ENCODE measurements at places on chromosomes 5 and 9.

GRCh38 chr9:5832071-5832537 is 813 bp downstream of the ERMP1 start:
- DNase-seq, result no peak

- peak; percentile 7 for DNase-seq
Observed at GRCh38 chr5:1010181-1010510, 1.5 kb downstream of the NKD2 start.

- peak; percentile 17 for DNase-seq
Observed at GRCh38 chr5:203246-203930, 12.1 kb downstream of the LRRC14B start.

GRCh38 chr5:141958546-141959172 is 657 bp upstream of the PCDH12 start:
- peak; percentile 67 for DNase-seq

DNA sequence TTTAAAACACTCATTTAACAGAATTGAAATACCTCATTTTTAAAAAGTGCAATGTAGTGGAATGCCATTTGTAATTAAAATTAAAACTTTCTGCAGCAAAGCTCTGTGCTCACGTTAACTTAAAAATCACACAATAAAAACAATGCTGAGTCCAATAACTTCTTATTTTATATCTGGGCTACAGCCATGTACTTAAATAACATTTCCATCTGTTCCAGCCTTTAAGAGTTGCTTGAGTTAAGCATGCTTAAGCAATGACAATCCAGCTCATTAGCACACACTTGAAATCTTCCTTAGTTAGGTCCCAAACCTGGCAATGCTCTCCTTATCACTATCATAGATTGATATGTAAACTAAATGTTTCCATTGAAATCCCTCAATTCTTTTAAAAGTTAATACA is 132.3 kb upstream of the CDH12 start:
- DNase-seq, result no peak

DNA sequence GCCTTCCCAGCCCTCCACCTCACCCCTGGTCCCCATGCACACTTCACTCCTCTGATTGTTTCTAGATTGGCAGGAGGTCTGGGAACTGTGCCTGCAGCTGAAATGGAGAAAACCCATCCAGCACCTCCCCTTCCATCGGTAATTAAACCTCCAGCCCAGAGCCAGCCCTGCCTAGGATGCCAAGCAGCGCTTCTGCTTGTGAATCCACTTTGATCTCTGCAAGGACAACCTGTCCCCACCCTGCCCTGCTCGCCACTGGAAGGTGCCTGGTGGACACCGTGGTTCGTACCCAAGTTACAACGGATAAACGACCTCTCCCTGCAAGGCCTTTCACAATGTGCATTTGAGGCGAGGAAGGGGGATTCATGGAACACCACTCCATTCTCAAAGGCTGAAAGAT is 50.6 kb downstream of the IRX2 start:
- DNase-seq, result no peak

DNA sequence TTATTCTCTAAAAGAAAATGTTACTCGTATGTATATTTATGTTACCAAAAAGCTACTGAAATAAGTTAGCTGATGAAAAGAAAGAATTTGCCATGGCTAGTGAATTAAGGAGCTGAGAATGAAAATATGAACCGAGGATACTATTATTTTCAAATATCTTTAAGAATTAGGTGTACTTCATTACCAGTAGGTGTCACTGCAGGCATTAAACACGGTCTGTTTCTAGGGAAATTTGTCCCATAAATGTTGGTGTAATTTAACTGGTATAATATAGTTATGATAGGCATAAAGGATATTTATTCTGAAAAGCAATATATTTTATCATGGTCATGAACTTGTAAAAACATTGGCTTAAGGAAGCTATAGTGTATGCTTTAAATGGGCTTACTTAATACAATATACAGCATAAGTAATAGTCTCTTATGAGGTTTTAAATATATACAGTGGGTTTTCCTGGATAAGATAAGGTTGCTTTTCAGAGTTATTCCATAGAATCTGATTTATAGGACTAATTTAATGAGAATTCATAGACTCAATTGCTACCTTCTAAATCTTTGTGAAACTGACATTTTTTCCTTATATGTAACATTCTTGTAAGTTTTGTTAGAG is 72.4 kb upstream of the MPDZ start:
- no peak for DNase-seq

GRCh38 chr9:98953581-98954243 is 10.0 kb downstream of the COL15A1 start:
- DNase-seq, result no peak

DNA sequence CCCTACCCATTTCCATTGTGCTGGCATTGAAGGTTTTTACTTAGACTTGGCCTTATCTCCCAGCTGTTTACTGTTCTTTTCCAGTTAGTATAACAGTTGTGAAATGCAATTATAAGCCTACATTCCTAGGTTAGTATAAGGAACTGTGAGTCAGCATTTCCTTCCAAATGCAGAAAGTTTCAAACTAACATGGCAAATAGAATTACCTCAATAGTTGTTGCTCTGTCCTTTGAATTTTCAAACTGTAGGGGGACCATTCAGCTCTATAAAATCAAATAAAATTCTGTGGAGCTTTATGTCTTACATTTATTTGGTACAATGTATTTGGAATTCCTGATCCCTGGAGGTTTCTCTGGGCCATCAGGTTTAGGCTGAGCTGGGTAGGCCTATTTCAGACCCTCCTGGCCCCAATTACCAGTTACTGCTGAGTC is 47.2 kb downstream of the ARHGEF28 start:
- no peak for DNase-seq

- no peak for DNase-seq
Observed at GRCh38 chr5:177378884-177379883, 5.0 kb upstream of the SLC34A1 start.

DNA sequence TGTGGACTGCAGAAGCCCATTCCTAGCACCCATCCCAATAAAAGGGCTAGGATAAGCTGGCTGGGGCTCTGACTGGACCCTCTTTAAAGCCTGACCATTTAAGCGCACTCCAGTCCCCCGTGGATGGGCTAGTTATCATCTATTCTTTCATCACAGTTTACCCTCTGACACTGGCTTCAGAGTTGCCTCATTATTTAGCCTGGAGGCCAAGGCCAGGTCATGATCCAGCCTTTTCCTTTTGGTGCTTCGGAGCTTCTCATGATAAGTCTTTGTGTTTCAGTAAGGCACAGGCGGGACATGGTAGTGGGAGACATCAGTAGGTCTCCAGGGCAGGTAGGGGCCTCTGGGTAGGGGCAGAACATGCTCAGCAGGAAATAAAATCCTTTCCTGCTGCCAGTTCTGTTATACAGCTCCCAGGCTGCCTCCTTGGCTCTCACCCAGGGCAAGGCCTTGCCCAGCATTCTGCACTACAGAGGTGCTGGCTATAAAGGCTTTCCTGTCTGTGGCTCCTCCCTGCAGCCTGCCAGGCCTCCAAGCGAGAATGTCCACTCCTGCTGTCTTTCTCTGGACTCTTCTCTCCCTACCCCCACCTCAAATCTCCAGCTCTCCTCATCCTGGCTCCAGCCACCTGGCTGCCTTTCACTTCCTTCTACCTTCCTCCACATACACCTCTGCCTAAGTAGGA is 128.8 kb downstream of the FSTL4 start:
- DNase-seq, result no peak

GRCh38 chr5:22986281-22986680 is 133.1 kb upstream of the CDH12 start:
- DNase-seq, result no peak

DNA sequence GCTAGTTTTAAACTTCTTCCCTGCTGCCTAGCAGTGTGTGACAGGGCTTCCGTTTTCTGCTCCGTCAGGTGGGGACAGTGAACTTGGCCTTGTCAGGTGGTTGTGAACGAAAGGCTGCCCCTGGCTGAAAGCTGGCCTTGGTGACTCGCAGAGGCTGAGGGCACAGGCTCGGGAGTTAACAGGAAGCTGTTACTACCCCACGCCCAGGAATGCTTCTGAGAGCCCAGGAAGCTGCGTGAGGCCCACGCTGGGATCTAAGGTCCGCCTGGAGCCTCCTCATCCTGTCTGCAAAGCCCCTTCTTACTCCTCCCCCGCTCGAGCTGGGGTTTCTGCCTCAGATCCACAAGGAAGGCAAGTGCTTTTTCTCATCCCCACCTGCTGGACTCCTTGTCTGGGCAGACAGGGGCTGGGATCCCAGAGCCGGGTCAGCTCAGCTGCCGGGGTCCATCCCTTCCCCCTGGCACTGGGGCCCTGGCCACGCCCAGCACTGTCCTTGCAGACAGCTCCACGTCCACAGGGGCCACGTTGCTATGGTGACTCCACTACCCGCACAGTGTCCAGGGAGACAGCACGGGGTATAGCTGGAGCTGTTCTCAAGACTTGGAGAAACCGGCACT is 124.7 kb upstream of the TBC1D2 start:
- DNase-seq, result no peak

GRCh38 chr5:127029581-127030258 is 638 bp downstream of the MARCHF3 start:
- peak; percentile 76 for DNase-seq

- no peak for DNase-seq
Observed at GRCh38 chr5:84215521-84215920, 169.2 kb downstream of the EDIL3 start.

DNA sequence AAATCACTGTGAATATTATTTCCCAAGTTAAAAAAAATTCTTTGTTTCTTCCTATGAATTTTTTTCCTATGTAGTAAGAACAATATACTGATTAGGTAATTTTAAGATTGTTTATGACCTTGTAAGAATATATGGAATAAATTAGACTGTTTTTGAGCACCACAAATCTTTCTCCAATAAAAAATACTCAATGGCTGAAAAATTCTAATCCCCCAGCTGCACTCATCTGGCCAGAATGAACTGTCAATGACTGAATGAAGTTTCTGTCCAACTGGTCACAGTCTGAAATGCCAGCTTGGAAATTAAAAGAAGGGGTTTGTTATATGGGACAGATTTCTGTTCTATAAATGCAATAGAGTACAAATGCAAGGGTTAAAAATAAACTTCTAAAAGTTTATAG is 569.5 kb upstream of the SEMA6A start:
- DNase-seq, result no peak

GRCh38 chr5:125294844-125295243 is 548.4 kb upstream of the ZNF608 start:
- DNase-seq, result no peak

DNA sequence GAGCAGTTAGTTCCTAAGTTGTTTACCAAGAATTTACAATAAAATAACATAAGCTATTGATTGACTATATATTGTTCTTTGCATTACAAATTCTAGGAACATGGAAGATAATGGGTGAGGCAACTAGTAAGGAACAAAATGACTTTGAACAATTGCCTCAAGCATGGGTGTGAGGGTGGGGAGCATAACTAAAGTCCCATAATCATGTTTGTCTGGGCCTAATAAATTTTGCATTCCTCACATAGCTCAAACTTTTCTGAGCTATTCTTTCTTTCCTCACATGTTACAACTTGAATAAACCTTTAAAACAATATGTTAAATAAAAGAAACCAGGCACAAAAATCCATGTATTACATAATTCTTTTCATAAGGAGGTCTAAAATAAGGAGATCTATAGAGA is 1066.1 kb downstream of the NR2F1-AS1 start:
- no peak for DNase-seq

GRCh38 chr5:134086943-134087305 is 27.6 kb upstream of the TCF7 start:
- no peak for DNase-seq

DNA sequence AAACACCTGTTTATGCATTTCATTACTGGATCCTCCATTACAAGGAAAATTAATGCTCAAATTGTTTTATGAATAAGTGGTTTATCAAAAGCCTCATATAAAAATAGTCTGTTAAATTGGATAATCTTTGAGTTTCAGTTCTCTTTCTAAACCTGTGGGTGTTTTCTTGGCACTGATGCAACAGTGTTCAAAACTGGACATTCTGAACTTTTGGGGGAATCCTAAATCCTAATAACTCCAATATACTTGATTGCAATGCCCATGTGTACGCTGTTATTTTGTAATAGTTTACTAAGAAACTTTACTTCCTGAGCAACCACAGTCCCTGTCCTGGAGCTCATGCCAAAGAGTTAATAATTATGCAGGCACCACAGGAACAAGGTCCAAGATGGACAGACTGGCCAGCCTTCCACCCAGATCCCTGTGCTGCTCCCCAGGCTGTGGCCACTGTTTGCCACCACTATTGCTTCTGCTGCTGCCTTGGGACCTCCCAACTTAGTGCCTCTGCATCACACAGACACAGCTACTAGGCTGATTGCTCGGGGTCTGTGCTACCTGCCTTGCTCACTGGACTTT is 14.0 kb downstream of the IRGM start:
- no peak for DNase-seq

DNA sequence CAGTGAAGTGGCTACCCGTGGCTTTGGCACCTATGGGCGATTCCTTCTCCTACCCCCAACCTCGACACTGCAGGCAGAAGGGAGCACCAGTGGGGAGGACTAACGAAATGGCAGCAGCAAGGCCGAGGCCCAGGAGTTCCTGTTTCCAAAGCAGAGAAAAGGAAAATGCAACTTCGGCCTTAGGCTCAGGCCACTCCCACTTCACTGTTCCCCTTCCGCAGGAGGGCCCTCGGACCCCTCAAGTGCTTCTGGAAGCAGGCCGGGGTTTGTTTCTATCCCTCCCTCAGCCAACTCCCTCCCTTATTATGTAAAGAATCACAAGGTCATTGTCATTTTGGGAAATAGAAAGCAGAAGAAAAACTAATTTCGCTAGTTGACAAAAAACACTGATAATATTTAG is 36.4 kb upstream of the NKX2-5 start:
- peak; percentile 68 for DNase-seq

- peak; percentile 93 for DNase-seq
Observed at GRCh38 chr9:128917151-128917849, 3.5 kb upstream of the PHYHD1 start.

DNA sequence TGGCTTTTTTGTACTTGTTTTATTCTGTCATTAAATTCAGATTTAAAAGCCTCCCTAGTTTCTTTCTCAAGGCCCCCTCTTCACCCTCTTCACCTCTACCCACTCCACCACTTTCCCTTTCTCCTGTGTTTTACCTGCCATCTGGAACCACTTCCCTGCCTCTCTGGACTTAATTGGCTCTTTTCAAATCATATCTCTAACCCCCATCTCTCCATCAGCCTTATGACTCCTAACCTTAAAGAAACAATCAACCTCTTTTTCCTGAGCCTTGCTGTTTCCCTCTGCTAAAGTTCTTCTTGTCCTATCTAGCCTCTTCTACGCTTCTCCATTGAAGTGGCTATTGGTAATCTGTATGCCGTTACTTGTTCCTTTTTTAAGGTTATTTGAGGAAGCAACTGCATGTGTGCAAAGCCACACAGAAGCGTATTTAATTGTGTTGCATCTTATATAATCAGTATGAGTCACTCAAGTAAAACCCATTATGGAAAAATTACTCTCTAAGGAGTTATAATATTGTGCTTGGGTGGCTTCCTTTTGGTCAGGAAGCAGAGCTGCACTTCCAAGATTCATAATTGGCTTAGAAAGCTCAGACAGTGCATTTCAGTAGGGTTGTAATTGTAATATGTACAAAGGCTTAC is 653.6 kb upstream of the ITGA1 start:
- no peak for DNase-seq

DNA sequence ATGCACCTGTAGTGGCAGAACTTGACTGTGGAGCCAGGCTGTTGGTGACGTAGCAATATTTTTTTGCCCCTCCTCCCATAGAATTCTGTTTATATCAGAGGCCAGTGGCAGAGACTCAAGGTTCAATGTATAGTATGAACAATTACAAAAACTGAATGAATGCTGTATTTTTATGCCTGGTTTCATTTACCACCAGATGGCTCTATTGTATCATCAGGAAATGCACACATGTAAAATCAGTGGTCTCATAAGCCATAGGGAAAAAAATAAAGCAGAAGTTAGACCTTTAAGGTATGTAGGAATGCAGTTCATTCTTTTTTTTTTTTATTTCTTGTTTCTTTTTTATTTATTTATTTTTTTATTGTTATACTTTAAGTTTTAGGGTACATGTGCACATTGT is 43.6 kb downstream of the CCDC192 start:
- DNase-seq, result no peak

Data from right cardiac atrium (tissue), 5 donors.